ENCODE measurements at places on chromosomes 2 and 18. TPM values are rescaled to one million over a fixed set of nuclear protein-coding genes. Genes with fewer than 3 reads are reported as not detected.

- DNase-seq, result peak; percentile 44
Measured at GRCh38 chr2:44136252-44136651, 32.4 kb upstream of the PPM1B start.

DNA sequence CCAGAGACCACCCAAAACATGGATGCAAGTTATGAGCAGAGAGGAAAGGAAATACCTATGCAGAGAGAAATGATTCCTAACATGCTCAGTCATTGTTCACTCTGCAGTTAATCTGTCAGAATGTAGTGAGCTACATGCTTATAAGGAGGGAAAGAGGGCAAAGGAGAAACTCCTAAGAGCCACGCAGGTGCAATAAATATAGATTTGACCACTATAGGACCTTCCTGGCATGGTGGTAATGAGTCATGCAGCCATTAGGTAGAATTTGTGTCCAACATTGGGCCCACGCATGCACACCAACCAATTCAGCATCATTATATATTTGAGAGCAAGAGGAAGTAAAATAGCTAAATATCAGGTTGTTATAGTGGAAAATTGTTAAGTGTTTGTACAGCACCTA lies 699.9 kb downstream of the DSC3 start:
- no peak for DNase-seq

DNA sequence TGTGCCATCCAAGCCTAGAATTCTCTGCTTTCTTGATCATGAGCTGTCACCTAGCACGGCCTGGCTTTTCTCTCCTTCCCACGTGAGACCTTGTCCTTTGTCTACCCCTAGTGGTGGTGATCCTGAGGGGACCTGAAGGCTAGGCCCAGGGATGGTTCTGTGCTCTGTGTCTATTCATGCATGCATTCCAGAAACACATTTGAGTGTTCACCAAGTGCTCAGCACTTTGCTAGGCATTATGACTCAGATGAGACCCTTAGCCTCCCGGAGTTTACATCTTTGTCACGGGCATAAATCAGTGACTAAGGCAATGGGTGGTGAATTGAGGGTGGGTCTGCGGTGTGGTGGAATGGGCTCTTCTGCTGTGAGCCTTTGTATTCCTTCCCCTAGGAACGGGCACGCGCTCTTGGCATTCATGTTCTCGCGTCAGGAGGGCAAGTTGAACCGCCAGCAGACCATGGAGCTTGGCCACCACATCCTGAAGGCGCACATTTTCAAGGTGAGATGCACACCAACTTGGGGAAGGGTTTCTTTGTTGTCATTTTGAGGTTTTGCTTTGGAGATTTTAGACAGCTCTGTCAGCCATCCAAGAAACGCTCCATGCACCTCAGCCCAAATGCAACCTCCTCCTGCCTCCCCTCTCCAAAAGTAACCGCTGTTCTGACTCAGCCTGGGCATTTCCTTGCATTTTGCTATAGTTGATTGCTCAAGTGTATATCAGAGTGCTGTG lies 100.9 kb downstream of the WDSUB1 start:
- DNase-seq, result no peak

DNA sequence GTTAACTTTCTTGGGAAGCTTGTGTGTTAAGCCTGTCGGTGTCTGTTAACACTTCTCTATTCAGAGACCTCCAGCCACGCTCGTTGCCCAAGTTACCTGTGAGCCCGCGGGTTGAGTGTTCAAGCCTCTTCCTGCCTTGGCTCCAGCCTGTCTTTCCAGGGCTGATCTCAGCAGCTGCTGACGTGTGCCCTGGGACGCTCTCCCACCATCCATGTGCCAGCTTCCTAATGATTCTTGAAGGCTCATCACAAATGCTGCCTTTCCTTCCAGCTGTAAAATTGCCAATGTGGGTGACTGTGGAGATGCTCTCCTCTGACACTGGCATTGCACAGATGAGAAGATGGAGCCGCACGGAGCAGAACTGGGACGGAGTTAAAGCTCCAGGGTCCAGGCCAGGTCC lies 6.1 kb downstream of the RNF144A start:
- no peak for DNase-seq

- no peak for DNase-seq
Measured at GRCh38 chr2:105645938-105646773, 98.6 kb upstream of the NCK2 start.

- DNase-seq, result no peak
Measured at GRCh38 chr18:25237571-25238267, 114.2 kb downstream of the ZNF521 start.

- no peak for DNase-seq
Measured at GRCh38 chr18:43322132-43322531, 44.8 kb upstream of the SYT4 start.

- DNase-seq, result no peak
Measured at GRCh38 chr2:217407362-217407761, 547.5 kb upstream of the TNP1 start.

DNA sequence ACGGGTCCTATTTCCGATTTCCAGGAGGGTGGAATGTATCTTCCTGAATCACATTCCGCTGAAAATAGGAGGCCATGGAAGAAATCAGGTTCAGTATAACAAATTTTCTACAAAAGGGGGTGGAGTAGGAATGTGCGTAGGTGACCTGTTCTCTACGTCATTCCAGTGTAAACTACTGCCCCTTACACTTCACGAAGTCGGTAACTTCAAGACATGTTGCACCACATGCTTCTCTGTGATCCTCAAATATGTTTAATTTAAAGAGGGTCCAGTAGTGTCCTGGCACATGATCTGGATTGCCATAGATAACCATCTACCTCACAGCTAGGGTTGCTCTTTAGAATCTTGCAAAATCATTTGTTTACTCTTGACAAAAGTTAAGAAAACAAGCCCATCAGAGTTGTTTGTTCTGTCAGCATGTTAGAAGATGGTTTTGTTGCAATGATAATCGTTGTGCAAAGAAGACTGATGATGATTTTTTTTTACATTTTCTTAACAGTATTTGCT lies 7.5 kb upstream of the CPS1 start:
- no peak for DNase-seq

GRCh38 chr18:26052505-26052904 lies 37.9 kb downstream of the SS18 start:
- DNase-seq, result no peak

DNA sequence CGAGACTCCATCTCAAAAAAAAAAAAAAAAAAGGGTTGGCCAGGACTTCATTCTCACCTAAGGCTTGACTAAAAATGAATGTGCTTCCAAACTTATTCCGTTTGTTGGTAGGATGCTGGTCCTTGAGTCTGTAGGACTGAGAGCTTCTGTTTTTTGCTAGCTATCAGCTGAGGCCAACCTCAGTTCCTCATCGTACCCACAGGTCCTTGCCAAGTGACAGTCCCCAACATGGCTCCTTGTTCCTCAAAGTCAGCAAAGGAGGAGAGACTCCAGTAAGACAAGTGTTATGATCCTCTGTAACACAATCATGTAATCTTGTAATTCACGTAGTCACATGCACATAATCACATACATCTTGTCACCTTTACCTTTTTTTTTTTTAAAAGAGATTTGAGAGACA lies 37.0 kb downstream of the HAUS1 start:
- DNase-seq, result no peak

GRCh38 chr18:51236225-51236624 lies 38.7 kb upstream of the MEX3C start:
- DNase-seq, result no peak

GRCh38 chr2:13046557-13047165 lies 329.9 kb downstream of the TRIB2 start:
- DNase-seq, result no peak

GRCh38 chr2:157336137-157337010 lies 10.8 kb upstream of the ERMN start:
- DNase-seq, result peak; percentile 28

DNA sequence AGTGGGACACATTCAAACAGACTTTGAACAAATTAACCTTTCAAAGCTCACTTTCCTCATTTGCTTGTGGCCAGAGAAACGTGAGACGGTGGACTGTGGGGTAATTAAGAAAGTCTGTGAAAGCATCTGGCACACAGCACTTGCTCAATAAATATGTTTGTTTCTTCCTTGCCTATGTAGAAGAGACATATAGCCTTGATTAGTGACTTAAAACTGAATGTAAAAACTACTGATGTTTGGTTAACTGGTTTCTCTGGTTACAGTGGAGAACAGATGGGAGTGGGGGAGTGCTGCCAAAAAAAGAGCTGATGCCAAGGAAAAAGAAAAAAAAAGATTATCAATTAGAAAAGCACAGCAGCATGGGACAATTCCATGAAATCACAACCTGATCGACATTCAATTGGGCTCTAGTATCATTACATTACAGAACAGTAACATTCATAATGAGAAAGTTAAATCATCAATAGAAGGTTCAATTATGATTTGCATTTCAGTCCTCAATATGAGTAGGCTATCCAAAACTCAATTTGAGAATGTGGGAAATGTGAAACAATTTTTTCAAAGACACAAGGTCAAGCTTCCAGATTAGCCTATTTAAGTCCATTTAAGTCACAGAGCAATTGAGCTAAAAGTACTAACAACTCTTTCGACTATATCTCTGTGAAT lies 14.7 kb downstream of the CUL3 start:
- no peak for DNase-seq

GRCh38 chr2:168589236-168590211 lies 133.5 kb downstream of the CERS6 start:
- DNase-seq, result no peak

DNA sequence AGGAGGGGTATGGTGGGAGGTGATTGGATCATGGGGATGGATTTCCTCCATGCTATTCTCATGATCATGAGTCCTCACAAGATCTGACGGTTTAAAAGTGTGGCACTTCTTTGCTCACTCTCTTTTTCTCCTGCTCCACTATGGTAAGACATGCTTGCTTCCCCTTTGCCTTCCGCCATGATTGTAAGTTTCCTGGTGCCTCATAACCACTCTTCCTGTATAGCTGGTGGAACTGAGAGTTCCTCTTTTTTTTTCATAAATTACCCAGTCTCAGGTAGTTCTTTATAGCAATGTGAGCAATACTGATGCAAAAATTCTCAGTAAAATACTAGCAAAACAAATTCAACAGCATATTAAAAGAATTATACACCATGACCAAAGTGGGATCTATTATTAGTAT lies 728.5 kb upstream of the SLC8A1 start:
- no peak for DNase-seq

- DNase-seq, result no peak
Measured at GRCh38 chr2:195489101-195489500, 167.9 kb upstream of the SLC39A10 start.

DNA sequence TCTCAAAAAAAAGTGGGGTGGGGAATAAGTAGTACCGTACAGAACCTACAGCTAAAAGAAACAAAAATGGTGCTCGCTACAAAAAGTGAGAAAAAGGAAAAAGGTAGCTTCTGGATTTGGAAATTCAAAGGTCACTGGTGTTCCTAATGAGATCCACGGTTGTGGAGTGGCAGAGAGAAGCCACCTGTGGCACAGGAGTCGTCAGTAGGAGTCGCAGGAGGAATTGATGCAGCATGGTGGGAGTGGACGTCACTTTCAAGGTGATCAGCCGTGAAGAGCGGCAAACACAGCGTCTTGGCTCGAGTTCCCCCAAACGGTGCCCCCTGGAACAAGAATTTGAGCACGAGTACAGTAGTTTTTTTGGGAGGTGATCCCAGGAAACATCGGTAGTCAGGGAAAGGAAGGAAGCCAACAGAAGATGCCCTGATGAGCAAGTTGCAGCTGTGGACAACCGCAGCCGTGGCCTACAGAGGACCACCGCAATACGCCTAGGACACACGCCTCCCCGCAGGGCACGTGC lies 1.4 kb upstream of the TTL start:
- DNase-seq, result no peak

DNA sequence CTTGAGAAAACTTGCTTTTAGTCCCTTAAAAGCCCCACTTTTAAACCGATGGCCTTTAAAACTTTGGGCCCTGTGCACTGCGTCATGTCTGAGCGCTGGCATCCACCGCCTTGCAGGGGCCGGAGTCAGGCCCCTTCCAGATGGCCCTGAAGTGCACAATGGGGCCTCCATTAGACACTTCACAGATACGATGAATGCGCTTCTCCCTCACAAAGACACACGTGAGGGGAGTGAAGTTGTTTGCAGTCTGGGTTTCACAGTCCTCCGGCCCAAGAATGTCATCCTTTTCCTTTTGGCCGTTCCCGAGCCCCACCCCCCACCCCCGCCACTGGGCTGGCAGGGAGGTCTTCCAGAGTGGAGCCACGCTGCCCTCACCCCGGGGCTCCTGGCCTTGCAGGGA lies 415.1 kb upstream of the SALL3 start:
- DNase-seq, result no peak

DNA sequence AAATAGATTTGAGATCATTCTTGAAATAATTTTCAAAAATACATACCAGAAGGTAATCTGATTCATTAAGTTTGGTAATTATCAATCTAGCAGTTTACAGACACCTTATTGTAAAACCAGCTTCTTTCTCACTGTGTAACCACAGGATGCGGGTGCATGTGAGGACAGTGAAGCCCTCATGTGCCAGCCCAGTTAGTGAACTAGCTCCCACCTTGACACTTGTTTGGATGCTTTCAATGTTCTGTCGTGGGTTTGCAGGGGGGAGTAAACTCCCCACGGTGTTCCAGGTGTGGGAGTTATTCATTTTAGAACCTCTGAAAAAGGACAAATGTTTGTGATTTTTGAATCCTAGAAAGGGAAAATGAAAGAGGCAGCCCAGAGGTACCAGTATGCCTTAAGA lies 59.0 kb downstream of the WDSUB1 start:
- DNase-seq, result no peak

DNA sequence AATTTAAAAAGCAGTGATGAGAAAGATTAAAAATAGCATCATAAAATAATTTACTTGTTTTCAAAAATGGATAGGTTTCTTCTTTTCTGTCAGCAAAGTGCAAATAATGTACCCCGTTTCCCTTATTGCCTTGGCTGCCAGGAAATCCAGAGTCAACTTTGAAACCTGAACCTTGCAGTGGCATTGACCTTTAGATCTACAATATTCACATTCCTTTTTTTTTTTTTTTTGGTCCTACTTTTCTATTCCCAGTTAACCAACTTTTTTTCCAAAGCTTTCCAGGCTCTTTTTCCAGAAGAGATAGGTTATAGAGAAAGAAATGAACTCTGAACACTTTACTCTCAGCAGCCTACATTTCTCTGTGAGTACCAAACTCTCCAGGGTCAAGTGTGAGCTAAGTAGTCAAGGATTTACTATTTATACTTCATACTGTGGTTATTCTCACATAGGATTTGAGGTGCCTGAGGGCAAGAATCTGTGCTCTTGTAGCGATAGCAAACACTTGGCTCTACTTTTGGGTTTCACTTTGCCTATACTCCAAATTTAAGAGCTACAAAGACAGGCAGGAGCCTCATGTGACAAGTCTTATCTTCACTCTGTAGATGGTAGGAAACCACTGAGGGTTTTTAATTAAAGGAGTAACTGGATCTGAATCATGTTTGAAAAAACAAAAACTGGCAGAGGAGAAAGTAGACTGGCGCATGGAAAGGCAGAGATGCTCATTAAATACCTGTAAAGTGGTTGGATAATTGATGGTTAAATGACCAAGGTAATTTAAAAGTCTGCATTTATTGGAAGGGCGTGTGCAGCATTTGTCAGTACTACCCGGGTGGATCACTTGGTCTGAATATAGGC lies 63.2 kb upstream of the TMEM17 start:
- no peak for DNase-seq

LINC00305 gene
- total RNA-seq, result not detected

FAM124B gene
- total RNA-seq, result 0.83 TPM

UCN gene
- total RNA-seq, result 1.5 TPM

GKN1 gene
- total RNA-seq, result not detected

SP5 gene
- total RNA-seq, result 1.7 TPM

HOXD8 gene
- not detected for total RNA-seq

SLC4A1AP gene
- 18.8 TPM for total RNA-seq
